ENCODE measurements at places on chromosomes 12 and 14.

- DNase-seq, result no peak
Measured at GRCh38 chr12:122145505-122146330, 28.3 kb downstream of the IL31 start.

GRCh38 chr12:2083561-2083960 is 30.8 kb downstream of the CACNA1C start:
- no peak for DNase-seq

DNA sequence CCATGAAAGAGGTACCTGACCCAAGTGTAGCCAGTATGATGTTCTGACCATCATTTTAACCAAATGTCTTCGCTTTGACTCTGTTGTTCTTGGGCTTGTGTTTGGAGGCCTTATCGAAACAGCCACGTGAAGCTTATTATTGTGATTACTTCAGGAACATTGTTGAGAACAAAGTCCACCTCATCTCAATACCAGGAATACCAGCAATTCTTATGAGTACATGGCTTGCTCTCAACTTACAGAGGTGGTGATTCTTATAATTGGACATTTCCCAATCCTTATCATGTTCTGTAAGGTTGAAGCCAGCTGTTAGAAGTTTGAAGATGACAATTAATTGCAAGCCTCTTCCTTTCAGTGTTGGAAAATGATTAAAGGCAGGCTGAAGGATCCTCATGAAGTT is 21.8 kb upstream of the RPS6KA5 start:
- DNase-seq, result no peak

- no peak for DNase-seq
Measured at GRCh38 chr12:103470664-103471063, 25.1 kb downstream of the C12orf42 start.

DNA sequence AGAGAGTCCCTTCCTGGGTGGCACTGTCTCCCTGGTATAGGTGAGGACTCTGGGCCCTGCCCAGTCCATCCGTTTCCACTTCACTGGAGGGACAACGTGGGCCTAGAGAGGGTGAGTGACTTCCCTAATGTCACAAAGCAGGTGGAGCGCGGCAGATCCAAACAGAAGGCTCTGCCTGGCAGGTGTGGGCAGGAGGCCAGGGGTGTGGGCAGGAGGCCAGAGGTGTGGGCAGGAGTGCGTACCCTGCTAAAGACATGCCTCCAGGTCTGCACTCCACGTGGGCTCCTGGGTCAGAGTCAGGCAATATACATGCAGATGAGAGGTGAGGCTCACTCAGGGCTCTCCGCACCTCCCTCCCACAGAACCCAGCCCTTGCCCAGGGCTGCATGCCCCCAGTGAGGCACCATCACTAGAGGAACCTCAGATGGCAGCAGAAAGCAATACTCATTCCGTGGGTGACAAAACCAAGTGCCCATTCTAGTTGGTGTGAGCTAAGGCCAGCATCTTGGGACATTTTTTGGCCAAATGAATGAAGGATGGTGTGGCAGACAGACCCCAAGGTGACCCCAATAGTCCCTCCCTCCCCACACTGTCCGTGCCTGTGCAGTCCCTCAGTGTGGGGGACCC is 271.6 kb upstream of the RTL1 start:
- DNase-seq, result no peak

DNA sequence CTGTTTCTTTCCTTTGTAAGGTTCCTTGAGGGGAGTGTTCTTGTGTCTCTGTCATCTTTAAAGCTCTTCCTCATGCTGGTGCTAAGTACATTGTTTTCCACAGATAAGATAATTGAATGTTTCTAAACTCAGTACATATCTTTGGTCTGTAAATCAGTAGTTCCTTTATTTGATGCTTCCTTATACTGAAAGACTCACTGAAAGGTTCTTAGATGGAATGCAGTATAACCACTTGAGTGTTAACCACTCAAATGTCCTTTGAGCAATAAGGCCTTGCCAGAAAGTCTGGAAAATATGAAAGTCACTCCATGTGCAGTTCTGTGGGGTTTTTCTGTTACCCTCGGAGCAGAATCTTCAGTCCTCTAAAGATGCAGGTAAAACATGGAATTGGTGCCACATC is 23.0 kb upstream of the RNU6-8 start:
- DNase-seq, result no peak

DNA sequence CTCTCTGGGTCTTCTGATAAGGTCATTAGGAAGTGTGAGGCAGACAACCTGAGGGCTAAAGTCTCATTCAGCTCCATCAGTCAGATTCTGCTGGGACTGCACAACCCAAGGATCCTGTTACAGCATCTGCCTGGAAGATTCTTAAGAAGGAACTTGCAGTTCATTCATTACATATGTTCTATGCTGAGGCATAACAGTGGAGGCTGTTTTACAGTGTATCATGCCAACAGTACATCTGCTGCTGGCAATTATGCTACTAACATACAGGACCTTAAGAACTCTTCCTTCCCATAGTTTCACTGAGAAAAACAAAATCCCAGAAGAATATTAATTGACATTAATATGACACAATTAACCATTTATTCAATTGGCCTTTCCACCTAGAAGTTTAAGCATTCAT is 968.6 kb downstream of the DIO2 start:
- DNase-seq, result no peak

- DNase-seq, result no peak
Measured at GRCh38 chr14:105214324-105214915, 33.3 kb upstream of the NUDT14 start.
